T-helper 2 cell treated with Interferon-gamma antibody and Interleukin-4, amounts not matched to agents 5 μg/mL and 100 μg/mL, for 36 hours (primary cell): ENCODE measurements at places on chromosomes 11 and 22.

DNA sequence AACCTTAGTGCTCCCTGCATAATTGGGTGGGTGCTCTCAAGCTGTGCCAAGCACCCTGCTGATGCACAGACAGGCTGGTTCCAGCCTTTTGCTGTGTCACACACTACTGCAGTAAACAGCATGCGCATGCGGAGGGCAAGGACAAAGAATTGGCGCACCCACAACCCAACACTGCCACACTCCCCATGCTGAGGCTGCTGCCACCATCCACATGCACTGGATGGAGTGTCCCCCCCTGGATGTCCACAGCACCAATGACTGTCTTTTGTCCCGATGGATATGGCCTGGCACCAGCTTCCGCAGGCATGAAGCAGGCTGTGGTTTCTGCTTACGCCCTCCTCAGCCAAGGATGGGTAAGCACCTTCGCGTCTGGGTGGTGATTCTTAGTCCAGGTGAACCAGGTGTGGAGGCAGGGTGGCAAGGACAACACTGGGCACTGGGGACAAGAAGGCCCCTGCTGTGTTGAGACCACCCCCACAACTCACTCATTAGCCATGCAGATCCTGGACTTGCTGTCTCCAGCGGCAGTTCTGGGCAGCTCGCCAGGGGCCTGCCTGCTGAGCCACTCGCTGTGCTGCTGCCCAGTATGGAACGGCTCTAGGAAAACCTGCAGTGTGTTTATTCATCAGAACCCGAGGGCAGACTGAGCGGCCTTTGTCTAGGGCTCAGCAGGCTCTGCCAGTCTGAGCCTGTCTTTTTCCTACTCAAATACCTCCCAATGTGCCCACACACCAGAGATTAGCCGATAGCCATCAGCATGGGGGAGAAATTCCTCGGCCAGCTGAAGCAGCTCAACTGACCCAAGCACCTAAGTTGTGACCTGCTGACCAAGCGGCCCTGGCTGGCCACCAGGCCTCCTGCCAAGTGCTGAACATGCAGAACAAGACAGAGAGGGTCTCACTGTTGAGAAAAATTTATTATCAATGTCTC lies 8.2 kb upstream of the NAP1L4 start:
- DNase-seq: no peak

DNA sequence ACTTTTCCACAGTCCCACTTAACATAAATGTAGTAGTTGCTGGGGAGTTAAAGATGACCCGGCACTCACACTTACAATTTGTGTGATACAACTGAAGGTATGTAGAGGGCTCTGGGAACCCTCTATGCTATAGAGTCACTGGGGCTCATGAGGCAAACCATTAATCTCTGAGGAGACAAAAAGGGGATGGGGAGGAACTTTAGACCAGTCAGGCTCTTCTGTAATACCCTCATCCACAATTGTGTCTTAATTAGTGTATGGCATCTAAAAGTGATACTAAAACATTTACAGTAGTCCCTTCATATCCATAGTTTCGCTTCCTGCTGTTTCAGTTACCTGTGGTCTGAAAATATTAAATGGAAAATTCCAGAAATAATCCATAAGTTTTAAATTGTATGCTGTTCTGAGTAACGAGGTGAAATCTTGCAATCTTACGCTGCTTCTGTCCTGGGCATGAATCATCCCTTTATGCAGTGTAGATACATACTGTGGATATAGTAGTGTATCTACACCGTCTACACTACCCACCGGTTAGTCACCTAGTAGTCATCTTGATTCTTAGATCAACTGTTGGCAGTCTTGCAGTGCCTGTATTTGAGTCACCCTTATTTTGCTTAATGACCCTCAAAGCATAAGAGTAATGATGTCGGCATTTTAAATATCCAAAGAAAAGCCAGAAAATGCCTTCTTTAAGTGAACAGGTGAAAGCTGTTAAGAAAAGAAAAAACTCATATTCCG lies 12.2 kb downstream of the CBL start:
- peak; percentile 48 for DNase-seq

GRCh38 chr11:76251226-76251575 lies 44.9 kb upstream of the WNT11 start:
- DNase-seq: no peak

- no peak for DNase-seq
These were observed 2.0 kb upstream of the OR52B4 start for GRCh38 chr11:4370166-4370565.

DNA sequence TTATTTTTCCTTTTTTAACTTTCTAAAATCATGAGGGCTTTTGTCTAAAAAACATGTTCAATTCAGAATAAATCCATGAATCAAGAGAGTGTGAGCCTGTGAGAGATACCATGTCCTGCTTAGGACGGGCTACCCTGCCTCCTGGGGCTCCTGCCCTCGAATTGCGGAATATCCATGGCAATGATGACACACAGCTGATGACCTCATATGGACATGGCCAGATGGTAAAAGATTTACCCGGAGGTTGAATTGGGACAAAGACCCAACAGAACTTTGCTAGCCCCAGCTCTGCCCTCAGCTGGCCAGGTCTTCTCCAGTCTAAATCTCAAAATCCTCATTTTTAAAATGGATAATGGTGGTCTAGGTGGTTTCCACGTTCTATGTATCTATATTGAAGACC lies 538.1 kb upstream of the API5 start:
- DNase-seq: no peak

GRCh38 chr22:27842201-27842600 lies 40.6 kb upstream of the MN1 start:
- no peak for DNase-seq

- no peak for DNase-seq
These were observed 11.9 kb downstream of the L3MBTL2 start for GRCh38 chr22:41216984-41217383.

DNA sequence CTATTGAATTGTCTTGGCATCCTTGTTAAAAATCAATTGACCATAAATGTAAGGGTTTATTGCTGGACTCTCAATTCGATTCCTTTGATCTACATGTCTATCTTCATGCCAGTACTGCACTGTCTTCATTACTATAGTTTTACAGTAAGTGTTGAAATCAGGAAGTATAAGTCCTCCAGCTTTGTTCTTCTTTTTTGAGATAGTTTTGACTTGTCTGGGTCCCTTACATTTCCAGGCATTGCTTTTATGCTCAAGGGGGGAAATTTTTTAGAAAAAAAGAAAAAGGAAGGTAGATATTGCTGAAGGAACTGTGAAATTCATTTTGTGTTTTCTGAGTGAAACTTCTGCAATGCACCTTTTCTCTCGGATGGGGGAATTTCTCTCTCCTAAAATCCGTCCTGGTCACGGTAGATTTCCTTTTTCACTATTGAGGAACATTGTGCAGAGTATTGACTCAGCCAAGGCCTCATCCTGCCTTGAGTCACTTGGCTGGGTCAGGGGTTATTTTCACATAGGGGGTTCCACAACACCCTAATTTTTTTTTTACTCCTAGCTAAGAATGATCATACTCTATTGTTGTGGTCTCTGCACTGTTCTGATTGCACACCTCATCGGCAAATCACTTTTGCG lies 2.8 kb upstream of the ACER3 start:
- DNase-seq: no peak

DNA sequence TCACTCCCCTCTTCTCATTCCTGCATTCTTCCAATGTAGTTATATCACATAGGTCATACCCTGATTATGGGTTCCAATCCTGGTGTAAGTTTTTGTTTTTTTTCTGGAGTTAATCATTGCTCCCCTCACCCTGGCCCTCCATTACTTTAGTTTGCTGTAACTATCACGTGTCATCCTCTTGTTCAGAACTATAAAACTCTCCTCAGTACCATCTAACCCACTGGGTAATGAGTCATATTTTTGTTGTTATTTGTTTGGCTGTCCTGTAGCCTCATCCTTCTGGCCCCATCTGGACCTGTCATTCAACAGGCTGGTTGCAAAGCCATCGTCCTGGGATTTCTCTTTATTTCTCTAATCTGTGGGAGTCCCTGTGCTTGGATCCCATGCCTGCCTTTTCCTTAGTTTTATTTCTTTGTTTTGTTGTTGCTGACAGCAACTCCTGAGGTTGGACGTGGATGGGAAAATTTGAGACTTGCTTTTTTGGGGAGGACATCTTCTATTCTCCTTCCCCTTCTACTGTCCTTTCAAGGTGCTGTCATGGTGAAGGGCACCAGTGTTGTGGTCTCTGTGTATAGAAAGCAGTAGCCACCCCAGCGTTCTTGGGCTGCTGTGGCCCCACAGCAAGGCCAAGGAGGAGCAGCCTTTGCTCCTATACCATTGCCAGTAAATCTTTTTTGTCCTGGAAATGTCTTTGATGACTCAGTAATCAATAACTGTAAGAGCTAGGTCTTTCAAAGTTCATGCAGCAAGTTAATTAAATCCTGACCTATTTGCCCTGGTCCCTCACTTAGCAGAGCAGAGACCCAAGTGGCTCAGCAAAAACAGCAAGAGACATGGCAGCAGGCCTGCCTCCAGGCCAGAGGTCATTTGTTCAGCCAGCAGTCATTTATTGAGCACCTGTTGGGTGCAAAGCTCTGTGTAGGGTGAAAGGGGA lies 82.5 kb downstream of the C22orf31 start:
- DNase-seq: no peak

- no peak for DNase-seq
These were observed 199.0 kb downstream of the GRIK4 start for GRCh38 chr11:120710354-120711131.

DNA sequence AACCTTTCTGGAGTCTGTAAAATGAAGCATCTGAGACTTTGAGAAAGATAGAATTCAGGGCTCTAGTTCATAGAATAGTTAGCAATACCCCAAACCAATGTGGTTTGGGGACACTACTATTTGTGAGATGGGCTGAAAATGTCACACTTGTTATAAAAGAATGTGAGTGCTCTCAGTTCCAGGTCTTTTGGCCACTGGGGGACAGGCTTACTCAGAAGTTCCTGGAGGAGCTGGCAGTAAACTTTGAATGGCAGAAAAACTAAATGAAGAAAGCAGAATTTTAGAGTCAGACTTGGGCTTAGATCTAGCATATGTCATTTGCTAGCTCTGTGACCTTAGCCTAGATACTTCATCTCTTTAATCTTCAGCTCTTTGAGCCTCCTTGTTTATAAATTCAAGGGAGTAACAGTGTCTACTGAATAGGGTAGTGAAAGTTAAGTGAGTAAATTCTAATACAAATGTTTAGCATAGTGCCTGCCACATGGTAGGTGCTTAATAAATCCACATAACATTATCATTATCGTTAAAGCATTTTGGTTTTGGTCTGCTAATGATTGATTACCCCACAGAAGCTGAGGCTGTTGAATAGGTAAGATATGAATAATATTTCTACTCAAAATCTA lies 3.7 kb downstream of the LYVE1 start:
- DNase-seq: no peak

- DNase-seq: no peak
These were observed 47.4 kb upstream of the SEPTIN5 start for GRCh38 chr22:19666673-19667593.

DNA sequence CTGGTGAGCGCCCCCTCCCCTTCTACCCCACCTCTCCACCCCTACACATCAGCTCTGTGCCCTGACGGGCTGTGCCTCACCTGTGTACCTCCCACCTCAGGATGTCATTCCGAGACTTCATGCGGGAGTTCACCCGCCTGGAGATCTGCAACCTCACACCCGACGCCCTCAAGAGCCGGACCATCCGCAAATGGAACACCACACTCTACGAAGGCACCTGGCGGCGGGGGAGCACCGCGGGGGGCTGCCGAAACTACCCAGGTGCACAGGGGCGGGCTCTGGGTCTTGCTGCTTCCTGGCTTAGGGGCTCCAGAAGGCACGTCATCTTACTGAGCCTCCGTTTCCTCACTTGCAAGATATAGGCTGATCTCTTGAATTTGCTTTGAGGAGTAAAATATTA lies 6.8 kb downstream of the CAPN1 start:
- no peak for DNase-seq

GRCh38 chr11:15780837-15781236 lies 575.5 kb downstream of the SOX6 start:
- DNase-seq: no peak

DNA sequence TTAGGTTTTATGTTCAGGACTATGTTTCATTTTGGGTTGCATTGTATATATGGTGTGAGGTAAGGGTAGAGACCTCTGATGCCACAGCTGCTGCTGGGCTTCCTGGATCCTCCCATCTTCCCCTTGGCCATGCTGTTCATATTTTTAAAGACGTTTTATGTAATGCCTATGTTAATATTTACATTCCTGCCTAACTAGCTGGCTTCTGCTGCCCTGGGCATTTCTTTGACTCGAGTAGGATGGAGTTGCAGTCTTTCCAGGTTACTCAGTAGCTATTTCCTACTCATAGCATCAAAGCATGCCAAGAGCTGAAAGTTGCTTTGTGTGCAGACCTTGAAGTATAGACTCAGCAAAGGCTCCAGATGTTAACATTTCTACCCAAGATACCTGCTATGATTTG lies 220.5 kb upstream of the CADM1 start:
- no peak for DNase-seq

- DNase-seq: no peak
These were observed 758 bp downstream of the PDXP start for GRCh38 chr22:37659066-37659896.

GRCh38 chr22:28297504-28297903 lies 378.4 kb upstream of the PITPNB start:
- DNase-seq: no peak

DNA sequence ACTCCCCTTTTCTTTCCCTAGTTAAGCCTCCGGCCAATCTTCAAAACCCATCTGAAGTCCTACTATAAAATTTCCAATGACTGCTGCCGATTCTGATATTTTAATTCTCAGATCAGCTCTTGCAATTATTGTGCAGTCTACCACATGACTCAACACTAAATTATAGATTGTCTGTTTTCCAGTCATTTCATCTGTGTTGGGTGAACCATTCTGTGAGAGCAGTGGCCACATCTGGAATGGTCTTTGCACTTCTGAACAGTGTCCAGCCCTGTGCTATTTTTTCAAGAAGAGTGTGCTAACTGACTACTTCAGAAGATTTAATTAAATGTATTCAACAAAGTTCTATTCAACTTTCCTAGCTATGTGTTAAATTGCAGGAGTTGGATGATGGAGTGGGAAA lies 47.2 kb upstream of the MMP7 start:
- DNase-seq: no peak

GRCh38 chr11:2584812-2585565 lies 114.8 kb downstream of the KCNQ1OT1 start:
- DNase-seq: no peak

DNA sequence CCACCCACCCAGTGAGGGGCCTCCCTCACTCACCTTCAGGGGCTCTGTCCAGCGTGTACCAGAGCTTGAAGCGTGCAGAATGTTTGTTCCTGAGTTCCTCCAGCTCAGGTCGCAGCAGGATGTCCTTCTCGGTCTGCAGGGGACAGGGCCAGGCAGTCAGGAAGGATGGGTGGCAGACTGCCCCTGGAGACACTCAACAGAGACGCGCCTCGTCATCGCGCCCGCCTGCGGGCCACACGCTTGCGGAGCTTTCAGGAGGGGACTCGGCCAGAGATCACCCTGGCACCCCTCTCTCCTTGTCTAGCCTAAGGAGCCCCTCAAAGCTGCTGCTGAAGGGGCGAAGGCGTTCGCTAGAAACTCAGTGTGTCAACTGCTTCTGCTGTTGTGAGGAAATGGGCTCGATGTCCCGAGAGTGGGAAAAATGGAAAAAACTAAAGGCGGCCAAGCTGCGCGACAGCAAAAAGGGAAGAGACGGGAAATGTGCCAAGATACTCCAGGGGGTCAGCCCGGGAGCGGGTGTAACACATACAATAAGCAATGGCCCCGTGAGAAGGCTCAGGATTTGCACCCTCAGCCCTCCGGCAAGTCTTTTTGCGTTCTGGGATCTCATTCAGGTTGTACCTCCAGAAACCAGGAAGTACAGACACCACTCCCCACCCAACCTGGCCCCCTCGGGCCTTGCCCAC lies 9.2 kb upstream of the POLDIP3 start:
- no peak for DNase-seq

GRCh38 chr22:24133187-24133965 lies 47.9 kb upstream of the SUSD2 start:
- no peak for DNase-seq
